Activated CD4-positive, CD25-positive, alpha-beta regulatory T cell (primary cell): ENCODE measurements at places on chromosomes 7 and 10.

DNA sequence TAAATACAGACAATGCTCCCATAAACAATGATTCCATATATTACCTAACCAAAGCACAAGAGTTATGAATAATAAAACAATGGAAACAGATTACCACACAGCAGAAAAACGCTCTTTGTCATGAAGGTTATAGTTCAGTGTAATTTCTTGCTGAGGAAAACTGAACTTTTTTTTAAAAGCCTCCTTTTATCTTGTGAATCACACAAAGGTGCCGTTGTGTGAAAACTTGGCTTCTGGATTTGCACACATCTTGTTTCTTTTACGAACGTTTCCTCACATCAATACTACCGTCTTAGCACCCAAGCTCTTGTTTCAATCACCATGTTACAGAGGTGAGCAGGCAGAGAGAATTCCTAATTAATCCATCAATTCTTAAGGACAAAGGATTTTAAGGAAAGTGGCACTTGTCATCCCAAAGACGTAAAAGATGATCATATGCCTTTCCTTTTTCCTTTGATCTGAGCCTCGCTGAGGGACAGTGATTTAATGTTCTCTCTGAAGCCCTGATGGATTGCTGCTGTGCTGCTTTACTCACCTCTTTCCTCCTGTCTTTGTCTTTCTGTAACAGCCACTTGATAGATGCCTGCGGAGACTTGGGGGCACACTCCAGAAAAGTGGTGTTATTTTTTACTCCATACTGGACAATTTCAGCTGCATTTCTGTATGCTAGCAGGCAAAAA, 110.1 kb downstream of the CD36 start:
- no peak for DNase-seq

DNA sequence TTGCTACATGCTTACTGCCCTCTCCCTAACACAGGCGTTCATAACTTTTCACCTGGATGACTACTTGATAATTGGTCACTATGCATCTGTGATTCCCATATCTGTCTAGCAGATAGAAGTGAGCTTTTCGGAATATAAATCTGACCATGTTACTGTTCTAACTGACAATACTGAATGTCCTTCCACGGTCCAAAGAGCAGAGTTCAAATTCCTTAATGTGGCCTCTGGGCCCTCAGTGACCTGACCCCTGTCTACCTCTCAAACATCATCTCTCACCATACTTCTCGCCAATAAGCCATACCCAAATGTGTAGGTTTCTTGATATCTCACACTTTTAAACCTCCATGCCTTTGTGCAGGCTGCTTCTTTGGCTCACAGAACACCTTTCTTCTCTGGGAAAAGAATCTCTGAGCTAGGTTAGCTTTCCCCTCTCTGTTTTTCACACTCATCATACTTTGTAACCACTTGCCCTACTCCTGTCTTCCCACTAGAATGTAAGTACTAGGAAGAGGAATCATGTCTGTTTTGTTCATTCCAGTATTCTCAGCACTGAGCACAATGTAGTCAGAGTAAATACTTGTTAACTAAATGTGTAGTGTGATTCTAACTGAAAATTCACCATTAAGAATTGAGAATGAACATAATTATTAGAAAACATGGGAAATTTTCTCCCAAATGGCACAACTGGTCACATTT, 39.2 kb upstream of the LRRC17 start:
- no peak for DNase-seq

- no peak for DNase-seq
Measured at GRCh38 chr7:76191783-76192240, 9.9 kb upstream of the SRRM3 start.

DNA sequence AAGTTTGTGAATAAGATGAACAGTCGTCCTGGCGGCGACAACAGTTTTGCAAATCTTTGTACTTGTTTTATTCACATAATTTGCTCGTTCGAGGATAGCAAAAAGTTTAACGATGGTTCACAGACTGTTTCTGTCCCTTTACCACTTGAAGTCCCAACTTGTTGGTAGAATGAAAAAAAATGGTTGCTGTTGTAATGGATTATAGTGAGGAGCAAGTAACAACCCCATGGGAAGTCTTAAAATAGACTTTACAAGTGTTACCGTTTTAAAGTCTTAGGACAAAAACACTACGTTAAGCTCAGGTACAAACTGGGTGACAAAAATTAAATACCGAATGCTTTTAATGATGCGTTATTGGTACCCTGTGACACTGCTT, 589 bp downstream of the LSM8 start:
- DNase-seq = no peak

- DNase-seq = no peak
Measured at GRCh38 chr10:5550621-5551530, 26.1 kb downstream of the CALML3 start.

- DNase-seq = peak; percentile 24
Measured at GRCh38 chr7:135169141-135169963, 1.2 kb downstream of the CYREN start.

- DNase-seq = no peak
Measured at GRCh38 chr10:78784546-78784945, 284.2 kb upstream of the ZMIZ1 start.

- DNase-seq = no peak
Measured at GRCh38 chr7:99132595-99133321, 11.2 kb downstream of the SMURF1 start.

- DNase-seq = no peak
Measured at GRCh38 chr10:98308669-98309365, 40.8 kb upstream of the LOXL4 start.

- DNase-seq = no peak
Measured at GRCh38 chr7:78284945-78285344, 486.4 kb downstream of the PHTF2 start.

DNA sequence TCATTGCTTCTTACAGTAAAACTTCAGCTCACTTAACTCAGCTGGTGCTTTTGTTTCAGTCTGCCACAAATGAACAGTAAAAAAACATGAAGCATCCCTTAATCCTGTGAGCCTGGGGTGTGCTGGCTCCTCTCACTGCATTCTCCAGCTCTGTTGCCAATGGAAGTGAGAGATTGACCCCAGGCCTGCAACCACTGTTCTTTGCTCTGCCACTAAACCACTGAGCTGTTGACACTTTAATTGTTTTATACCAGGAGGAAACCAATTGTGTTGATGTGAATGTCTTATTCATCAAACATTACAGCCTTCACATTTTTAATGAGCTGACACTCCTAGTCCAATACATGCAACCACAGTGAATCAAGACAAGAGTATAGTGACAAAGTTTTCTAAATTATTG, 69.4 kb upstream of the FZD1 start:
- no peak for DNase-seq

DNA sequence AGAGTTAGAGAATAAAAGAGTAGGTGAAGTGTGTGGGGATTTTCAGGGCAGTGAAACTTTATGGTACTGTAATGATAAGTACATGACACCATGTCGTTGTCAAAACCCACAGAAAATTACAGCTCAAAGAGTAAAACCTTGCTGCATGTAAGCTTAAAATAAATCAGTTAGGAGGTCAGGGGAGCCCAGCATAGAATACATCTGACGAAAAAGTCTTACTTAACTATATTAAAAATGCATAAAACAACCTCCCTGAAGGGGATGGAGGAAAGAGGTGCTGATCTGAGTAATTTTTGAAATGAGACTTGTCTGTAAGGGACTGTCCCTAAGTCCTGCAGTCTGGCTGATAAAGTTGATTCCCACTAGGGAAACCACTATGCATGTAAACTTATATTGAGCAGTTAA, 49.8 kb upstream of the AKR1E2 start:
- no peak for DNase-seq

- no peak for DNase-seq
Measured at GRCh38 chr10:77274046-77274795, 363.4 kb downstream of the KCNMA1 start.
